ENCODE measurements at places on chromosomes 6 and 20.

DNA sequence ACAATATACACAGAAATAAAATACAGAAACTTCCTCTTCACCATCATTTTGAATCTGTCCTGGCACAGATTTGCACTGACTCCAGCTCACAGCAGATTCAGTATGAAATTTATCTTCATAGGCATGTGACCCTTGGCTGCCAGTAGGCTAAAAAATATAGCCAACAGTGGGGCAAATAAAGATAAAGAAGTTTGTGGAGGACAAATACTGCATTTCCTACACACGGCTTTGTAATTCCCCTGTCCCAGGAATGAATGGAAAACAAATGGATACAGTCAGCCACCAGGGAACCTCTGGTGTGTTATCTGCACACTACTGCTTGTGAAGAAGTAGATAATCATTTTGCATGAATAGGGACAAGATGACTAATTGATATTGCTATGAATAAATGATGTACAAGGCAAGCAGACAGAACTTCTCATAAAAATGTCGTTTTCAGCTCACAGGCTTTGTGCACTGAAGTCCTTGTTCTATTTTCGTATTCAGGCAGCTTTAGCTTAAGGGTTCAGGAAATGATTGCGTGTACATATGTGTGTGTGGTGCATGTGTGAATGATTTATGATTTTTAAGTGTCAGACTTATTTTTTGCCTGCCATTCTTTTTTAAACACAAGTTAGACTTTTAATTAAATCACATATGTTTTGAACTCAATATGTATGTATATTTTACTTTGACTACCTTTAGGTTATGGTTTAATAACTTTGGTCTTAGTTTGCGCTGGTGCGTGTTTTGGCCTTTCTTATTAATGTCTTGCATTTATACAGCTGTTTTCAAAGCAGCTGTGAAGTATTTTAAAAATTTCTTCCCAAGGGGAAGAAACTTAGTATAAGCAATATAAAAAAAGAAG, 543.8 kb upstream of the JAG1 start:
- no peak for DNase-seq

DNA sequence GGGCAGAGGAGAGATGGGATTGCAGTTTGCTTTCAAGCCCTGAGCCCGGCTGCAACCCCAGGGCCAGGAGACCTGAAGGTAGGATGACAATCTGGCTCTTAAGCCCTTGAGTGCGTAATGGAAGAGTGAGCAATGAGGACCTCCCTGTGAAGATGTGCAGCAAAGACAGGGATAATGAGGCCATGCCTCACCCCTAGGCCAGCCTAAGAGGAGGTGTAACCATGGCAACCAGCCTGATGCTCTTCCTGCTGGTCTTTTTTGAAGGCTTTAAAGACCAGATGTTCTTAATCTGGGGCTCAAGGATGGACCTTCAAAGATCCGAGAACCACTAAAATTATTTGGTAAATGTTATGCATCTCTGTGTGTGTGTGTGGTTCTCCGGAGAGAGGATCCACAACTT, 8.2 kb downstream of the ARHGAP40 start:
- no peak for DNase-seq

GRCh38 chr20:40532103-40532502, 156.9 kb downstream of the MAFB start:
- DNase-seq, result no peak

DNA sequence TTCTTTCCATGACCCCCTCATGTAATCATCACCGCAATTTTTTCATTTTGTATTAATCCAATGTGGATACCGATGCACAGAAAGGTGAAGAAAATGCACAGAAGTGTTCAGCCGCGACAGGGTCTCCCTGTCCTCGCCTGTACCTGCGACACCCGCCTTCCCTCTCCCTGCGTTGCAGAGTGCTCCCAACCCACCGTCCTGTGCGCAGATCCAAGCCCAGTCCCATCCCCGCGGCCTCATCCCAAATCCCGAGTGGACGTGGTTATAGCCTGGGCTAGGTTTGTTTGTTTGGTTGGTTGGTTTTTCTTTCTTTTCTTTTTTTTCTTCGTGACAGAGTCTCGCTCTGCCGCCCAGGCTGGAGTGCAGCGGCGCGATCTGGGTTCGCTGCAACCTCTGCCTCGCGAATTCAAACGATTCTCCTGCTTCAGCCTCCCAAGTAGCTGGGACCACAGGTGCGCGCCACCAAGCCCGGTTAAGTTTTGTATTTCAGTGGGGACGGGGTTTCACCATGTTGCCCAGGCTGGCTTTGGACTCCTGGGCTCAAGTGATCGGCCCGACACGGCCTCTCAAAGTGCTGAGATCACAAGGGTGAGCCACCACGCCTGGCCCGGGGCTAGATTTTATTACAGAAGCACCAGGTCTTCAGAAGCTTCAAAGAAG, 536 bp upstream of the RAET1G start:
- DNase-seq, result no peak
